Suprapubic skin (tissue), 4 donors: ENCODE measurements at places on chromosomes 12 and 14. TPM values are rescaled to one million over a fixed set of nuclear protein-coding genes. Genes with fewer than 3 reads are reported as not detected.

DNA sequence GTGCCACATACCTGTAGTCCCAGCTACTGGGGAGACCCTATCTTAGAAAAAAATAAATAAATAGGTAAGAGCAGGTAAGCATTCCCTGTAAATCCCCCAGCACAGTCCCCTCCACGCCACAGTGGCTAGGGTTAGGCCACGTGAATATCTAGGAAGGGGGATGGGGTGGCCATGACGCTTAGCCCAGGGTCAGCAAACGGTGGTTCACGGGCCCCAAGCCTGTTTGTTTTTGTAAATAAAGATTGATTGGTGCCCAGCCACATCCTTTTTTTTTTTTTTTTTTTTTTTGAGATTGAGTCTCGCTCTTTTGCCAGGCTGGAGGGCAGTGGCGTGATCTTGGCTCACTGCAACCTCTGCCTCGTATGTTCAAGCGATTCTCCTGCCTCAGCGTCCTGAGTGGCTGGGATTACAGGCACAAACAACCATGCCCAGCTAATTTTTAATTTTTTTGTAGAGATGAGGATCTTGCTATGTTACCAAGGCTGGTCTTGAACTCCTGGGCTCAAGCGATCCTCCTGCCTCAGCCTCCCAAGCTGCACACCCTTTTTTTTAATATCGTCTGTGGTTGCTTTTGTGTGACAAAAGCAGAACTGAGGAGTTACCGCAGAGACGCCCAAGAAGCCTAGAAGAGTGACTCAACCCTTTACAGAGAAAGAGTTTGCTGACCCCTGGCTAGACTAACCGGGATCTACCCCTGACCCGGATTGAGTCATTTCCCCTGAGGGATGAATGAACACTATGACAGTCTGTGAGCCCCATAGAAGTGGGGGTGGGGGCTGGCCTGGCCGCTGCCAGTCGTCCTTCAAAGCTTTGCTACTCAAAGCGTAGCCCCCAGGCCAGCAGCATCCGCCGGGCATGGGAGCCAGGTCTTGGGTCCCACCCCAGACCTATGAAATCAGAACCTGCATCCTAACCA lies 113.7 kb upstream of the NCOR2 start:
- no peak for DNase-seq

DNA sequence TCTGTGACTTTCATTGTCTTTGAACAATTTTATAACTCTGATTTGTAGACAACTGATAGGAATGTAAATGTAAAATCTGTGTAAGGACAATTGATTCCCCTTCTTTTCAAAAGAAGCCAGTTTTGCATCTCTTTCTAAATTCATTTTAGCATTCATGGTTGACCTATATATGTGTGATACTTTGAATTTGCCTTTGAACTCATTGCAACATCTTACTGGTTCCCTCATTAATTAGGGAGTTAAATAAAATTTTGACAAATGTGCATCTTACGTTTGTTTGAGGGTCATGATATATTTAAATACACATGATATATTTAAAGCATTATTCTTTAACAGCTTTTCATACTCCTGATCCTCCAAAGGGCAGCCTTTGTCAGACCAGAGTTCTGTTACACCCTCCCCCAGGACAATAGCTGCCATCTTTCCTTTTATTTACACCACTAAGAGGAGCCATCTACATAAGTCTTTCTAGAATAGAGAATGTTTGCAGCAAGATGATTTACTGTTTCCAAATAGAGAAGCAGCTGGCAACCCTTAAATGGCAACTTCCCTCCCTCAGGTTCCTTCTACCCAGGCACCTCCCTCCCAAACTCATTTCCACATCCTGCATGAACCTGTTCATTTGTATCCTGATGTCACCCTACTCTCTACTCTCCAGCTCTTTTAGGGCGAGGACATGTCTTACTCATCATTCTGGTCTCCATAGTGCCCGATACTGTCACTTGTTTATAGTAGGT lies 40.2 kb upstream of the APPL2 start:
- DNase-seq = no peak

DNA sequence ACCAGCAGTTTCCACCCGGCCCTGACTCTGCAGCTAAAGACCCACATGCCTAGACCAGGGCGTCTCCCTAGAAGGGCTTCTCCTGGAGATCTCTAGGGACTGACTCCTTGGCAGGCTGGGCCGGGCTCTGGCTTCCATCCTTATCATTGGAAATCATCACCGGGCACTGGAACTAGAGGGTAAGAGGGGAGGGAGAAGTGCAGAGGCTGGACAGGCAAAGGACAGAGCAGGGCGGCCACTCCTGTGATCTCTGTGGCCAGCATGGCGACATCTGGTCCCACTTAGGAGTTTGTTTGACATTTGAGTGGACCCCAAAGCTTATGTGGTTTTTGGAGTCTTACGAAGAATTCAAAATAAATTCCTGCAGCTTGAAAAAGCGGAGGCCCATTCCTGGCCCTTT lies 7.1 kb downstream of the LTBP2 start:
- no peak for DNase-seq

DNA sequence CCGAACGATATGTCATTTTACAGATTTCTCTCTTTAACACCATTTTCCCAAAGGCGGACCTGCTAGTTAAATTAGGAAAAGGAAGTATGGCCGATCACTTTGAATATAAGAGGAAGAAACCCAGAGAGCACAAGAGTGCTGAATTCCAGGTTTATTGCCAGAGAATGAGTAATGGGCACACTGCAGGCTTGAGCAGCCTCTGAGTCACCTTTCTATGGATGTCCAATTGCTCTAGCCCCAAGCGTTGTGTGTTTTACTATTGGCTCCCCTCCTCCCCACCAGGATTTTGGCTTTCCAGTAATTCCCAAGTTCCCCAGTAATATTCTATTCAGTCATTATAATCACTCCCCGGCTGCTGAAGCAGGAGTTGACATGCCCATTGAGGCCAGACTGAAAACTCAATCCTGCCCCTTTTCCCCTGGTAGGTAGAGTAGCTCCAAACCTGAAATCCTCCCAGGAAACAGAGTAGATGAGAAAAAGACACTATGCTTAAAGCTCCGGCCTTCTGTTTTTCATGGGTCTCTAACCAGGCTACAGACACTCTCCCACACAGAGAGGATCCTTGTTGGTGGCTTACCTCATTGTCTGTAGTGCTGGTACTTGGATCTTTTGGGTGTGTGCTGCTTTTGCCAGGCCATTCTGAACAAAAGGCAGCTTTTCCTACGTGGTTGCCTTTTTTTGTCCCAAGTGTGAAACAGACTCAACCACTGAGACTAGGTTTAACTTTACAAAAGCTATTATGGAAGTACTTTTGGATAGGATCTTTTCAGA lies 704.3 kb upstream of the FLRT2 start:
- DNase-seq = no peak

Gene LBHD2
- total RNA-seq = not detected
